ENCODE measurements at places on chromosomes 6 and 20.

DNA sequence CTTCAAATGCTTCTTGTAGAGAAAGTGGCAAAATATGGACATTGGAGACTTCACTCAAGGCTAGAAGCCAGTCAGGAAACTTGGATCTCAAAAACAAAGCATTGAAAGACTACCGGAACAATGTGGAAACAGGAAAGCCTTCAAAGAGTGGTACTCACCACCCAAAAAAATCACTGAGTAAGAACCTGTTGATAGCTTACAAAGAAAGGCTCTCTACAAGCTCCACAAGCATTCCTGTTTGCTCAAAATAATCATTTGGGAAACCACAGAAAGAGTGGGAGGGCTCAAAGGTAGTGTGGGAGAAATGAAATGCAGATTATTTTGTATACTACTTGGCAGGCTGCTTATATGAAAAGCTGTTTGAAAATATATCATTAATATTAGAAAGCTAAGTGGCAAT lies 9.5 kb upstream of the DST start:
- DNase-seq = no peak

- DNase-seq = no peak
Measured at GRCh38 chr20:24825591-24825990, 123.5 kb upstream of the CST7 start.

DNA sequence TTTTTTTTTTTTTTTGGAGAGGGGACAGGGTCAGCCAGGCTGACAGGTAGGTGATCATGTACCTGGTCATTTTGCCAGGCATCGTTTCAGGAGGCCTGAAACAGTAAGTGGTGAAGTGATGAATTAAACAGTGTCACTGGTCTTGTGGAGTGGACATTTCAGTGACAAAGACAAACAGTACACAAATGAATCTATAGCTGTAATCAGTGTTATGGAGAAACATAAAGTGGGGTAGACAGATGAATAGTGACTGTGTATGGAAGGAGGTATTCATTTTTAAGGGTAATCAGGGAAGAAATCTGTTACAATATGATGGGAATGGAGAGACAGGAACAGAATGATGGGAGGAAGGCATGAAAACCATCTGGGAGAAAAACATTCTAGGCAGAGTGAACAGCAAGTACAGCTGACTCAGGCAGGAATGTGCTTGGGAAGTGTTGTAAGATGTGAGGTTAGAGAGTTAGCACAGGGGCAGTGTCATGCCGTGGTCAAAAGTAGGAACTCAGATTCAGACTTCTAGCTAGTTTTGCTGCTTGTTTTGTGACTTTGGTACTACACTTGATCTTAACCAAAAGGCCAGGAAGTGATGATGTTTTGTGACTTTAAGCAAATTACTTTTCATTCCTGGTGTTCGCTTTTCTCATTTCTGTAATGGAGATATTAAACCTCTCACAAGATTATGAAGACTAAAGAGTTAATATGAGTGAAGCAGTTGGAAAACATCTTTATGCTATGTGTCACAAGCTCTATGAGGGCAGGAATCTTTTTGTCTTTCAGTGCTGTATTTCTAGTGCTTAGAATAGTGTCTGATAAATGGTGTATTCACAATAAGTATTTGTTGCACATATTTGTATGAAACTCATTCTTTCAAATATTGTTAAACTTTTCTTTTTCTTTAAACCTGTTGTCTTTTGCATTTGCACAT lies 43.4 kb downstream of the QKI start:
- DNase-seq = no peak

GRCh38 chr6:136716917-136717715 lies 75.2 kb downstream of the MAP3K5 start:
- DNase-seq = no peak

DNA sequence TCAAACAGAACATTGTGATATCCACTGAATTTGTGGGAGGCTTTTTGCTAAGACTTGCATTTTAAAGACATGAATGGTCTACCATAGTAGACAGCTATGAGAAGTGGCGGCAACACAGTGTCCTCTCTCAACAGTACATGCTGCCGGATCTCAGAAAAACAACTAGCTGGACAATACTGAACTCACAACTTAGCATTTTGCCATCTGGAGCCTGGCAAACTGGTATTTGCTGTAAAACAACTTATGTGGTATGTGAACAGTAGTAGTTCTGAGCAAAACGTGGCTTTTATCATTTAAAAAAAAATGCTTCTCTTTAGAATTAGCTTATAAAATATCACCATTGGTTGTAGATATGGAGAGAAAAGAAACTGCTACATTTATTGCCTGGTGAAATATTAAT lies 3.3 kb upstream of the PXDC1 start:
- no peak for DNase-seq

GRCh38 chr6:162181111-162181510 lies 546.5 kb downstream of the PRKN start:
- no peak for DNase-seq

GRCh38 chr6:23013776-23014175 lies 444.4 kb downstream of the HDGFL1 start:
- DNase-seq = no peak

GRCh38 chr20:4131911-4132310 lies 116.6 kb upstream of the RNF24 start:
- no peak for DNase-seq

- no peak for DNase-seq
Measured at GRCh38 chr6:82910820-82911219, 154.8 kb downstream of the UBE3D start.

- no peak for DNase-seq
Measured at GRCh38 chr6:9404351-9405146, 969.2 kb upstream of the SLC35B3 start.

DNA sequence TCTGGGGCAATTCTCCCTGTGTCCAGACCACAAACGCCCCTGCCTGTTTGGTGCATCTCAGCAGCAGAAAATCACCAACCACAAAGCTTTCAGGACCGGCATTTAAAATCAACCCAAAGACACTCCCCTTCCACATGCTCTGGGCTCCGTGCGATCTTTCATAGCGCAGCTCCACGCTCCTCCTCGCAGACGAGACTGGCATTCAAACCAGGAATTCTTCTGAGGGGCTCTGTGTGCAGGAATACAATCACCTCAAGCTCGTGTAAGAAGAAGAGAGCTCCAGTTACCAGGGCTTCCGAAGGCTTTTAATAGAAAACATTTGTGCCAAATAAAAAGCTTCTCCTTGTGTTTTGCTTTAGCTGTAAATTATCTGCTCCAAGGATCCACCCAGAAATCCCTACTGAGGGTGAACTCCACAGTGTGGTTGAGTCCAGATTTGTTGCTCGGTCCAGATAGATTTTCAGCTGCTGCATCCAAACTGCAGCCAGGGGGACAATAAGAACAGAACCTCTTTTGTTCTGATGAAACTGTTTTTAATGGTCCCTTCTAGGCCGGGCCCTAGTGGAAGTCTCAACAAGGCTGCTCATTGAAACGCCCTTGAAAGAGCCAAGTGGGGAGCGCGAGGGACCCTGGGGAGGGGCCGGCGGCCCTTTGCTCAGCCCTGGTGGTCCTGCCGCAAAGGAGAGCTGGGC lies 16.4 kb upstream of the BMP7 start:
- DNase-seq = peak; percentile 84

- DNase-seq = no peak
Measured at GRCh38 chr20:60125513-60125912, 167.3 kb downstream of the CDH26 start.

DNA sequence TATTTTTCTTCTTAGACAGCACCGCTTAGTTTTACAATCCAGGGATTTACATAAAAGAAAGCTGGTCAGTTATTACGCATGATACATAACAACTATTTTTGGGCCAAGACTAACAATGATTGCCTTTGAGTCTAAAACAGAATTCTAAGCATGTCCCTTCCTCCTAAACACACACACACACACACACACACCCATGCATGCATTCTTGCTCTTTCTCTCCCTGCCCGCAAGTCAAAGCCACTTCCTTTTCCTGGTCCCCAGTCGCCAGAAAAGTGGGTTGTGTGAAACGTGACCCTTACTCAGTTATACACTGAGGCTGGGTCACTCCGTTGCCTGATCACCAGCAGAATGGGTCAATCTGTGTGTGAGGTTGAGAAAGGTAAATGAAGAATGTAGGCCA lies 31.4 kb downstream of the FYN start:
- peak; percentile 39 for DNase-seq

GRCh38 chr6:16839631-16840179 lies 78.4 kb upstream of the ATXN1 start:
- DNase-seq = no peak

- no peak for DNase-seq
Measured at GRCh38 chr6:125804264-125804663, 13.5 kb downstream of the NCOA7 start.

DNA sequence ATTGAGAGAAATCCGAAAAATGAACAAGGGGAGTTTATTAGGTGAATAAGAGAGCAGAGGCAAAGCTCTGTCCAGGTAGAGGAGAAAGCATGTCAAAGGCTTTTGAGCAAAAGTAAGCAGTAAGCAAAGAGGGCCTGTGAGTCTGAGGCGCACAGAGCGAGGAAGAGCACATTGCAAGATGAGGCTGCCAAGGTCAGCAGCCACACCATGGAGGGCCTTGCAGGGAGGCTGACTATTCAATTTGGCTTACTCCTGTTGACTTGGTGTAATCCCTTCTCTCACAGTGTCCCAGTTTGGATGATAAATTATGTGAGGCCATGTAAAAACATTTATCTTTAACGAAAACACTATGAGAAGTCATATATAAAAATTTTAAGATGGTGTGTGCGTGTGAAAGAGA lies 32.4 kb downstream of the SESN1 start:
- DNase-seq = no peak

GRCh38 chr6:41974281-41974825 lies 32.7 kb upstream of the CCND3 start:
- DNase-seq = no peak

DNA sequence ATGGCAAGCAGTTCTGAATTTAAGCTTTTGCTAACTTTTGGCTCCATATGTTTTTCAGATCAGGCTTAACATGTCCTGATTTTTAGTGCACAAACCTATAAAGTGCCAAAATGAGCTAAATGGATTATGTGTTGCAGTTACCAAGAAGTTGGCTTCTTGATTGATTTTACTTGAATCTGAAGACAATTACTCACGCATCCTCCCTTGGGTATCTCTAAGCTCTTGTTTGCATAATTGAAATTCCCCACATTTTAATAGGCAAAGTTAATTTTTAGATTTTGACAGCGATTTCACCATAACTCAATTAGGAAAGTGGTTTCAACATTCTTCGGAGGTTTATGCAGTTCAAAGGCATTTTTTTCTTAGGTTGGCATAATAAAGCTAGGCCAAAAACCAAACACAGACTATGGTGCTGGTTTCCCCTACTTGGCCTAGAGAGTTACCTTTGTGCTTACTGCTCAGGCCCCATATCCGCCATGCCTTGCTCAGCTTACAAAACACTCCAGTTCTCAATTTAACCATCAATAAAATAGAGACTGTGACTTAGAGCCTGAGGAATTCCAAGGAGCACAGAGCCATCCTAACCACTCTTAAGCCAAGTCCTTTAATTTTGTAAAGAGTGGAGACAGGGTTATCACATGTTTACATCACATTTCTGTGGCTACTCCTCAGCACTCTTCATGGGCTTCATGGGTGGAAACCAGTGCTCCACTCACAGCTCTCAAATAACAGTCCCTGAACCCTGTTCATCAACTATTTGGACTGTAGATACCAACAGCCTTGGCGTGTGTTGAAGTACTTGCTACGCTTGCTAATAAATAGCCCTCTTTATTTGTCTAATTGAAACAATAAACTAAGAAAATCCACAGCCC lies 32.1 kb downstream of the LAMA4 start:
- no peak for DNase-seq

DNA sequence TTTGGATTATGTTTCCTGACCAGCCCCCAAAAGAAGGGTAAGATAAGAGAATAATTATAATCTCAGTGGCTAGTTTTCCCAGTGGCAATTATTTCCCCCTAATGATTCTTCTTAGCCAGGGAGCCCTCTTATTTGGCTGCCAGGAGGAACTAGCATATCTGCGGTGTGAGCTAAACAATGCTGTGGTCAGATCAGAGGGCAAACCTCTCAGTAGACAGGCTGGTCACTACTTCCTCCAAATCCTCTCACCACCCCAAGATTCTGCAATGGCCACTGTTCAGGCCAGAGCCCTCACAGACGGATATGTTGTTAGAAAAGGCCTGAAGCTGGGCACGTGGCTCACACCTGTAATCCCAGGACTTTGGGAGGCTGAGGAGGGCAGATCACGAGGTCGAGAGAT lies 273.4 kb upstream of the SASH1 start:
- DNase-seq = no peak

- DNase-seq = no peak
Measured at GRCh38 chr20:61775423-61775822, 290.3 kb downstream of the TAF4 start.

- DNase-seq = no peak
Measured at GRCh38 chr6:23086100-23086499, 516.7 kb downstream of the HDGFL1 start.

- no peak for DNase-seq
Measured at GRCh38 chr6:126204126-126204525, 135.8 kb upstream of the CENPW start.
